ENCODE measurements at places on chromosomes 6 and 20.

- DNase-seq, result no peak
Observed at GRCh38 chr6:3296078-3296477, 37.3 kb downstream of the PSMG4 start.

DNA sequence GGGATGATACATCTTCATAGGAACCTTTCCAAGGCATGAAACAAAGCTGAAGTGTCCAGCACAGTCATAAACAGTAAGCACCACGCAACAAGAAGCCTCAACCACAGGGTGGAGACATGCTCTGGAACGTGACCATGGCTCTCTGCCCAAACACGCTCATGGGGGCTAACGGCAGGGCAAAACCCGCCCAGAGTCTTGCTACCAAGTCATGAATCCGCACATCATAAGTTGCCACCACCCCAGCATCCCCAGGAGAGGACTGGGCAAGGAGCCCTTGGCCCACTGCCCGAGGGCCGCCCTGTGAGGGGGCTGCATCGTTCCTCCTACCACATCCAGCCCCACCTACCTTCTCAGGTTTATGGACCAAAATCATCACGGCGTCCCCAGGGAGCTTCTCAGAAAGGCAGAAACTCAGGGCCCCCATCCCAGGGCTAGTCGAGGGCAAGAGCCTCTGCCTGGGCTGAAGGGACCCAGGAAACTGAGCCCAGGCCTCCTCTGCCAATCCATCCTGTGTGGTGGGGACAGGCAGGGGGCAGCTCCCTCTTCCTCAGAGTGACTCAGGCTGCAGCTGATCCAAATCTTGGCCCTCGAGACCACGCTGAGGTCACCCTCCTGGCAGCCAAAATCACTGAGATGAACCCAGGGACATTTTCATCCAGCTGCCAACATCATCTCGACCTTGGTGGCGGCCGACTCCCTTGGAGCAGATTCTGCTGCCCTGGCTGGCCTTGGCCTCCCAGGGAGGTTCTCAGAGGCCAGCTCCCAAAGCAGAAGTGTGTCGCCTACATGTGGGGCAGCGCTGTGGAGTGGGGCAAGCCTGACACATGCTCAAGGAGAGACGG lies 42.6 kb downstream of the BMP7 start:
- no peak for DNase-seq

- no peak for DNase-seq
Observed at GRCh38 chr20:14264869-14265268, 72.5 kb downstream of the FLRT3 start.

DNA sequence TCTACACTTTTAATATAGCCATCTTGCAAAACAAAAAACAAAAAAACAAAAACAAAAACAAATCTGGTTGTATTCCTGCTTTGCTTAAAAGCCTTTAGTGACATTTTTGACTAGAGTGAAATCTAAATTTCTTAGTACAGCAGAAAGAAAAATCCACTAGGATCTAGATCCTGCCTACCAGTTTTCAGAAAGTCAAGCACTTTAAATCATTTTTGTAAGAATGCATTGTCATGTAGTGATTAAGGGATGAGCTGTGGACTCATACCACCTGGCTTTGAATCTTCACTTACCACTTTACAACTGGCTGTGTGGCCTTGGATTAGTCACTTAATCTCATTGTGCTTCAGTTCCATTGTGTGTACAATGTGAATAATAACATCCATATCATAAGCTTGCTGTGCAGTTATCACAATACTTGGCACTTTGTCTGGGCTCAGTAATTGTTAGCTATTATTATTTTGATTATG lies 4.0 kb downstream of the MKKS start:
- no peak for DNase-seq

DNA sequence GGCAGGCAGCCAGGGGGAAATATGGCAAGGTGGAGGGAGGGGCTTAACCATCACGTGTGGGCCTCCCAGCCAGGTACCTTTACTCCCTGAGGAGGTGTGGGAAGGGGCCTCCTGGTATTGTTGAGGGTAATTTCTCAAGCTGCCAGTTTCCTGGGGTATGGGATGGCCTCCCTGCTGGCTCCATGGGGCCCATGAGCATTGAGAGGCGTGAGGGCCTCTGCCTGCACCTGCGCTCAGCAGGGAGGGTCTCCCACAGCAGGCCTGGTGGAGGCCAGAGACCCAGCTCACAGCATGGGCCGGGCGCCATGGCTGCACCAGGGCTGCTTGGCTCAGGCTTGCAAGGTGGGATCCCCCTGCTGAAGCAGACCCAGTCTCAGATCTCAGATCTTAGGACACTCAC lies 113.0 kb downstream of the GRM4 start:
- no peak for DNase-seq
